ENCODE measurements at places on chromosomes 13 and 19.

- no peak for DNase-seq
These were observed 18.4 kb upstream of the EPHX3 start for GRCh38 chr19:15250640-15250993.

DNA sequence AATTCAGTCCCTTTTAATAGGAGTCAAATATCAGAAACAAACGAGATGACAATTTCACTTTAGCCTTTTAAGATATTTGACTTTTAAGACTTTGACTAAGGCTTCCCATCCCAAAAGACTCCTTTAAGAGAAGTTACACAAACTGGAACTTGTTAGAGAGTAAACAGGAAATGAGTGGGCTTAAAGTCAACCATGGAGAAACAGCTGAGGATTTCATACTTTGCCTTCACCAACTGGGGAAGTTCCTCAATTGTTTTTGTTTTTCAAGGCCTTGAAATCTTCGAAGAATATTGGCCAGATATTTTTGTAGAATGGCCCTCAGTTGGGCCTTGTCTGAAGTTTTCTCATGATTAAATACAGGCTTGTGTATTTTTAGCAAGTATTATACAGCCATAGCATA, 227.3 kb downstream of the POU4F1 start:
- DNase-seq = no peak

DNA sequence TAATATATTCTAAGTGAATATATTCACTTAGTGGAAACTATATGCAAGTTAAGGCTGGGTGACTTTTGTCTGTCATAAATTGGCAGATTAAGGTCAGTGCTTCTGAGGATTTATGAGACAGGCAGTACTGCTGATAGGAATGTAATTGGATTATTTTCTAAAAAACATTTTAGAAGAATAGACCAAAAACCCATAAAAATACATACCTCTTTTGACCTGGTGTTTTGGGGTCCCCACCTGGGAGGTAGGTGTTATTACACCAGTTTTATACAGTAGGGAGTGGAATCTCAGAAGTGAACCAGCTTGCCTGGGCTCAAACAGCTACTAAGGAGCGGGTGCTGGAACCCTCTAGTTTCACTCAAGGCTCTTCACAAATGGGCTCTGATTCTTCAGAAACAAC, 25.3 kb downstream of the COG3 start:
- DNase-seq = no peak

DNA sequence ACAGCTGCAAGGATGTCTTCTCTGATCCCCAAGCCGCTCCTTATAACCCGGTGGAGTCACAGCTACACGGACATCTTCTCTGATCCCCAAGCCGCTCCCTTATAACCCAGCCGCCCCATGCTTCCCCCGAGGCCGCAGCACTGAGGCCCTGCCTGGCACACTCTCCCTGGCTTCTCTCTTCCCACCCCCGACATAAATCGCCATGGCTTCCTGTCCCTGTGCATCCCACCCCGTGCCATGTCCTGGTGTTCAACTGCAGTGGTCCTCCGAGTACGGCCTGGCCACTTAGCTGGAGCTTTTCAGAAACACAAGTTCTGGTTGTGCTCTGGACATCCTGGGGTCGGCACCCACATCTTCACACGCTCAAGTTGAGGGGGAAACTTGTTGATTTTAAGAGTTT, 60.4 kb downstream of the RASA3 start:
- no peak for DNase-seq

DNA sequence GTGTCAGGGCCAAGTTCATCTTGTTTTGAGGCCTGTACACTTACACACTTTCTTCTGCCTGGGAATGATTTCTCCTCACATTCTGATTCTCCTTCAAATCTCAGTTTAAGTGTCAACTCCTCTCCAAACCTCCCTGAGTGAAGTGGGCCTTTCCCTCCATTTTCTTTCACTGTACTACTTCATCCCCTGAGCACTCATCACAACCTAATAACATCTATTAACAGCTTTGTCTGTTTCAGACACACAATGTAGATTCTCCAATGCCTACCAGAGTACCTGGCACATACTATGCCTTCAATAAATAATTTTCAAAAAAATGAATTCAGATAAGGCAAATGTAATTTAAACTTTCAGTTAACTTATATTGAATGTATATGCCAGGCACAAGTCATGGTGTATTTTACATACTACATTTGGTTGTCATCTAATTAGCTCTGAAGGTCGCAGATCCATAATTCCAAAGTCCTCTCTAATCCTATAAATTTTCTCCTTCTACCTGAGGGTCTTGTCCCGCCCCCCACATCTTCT, 357 bp upstream of the COG6 start:
- no peak for DNase-seq

DNA sequence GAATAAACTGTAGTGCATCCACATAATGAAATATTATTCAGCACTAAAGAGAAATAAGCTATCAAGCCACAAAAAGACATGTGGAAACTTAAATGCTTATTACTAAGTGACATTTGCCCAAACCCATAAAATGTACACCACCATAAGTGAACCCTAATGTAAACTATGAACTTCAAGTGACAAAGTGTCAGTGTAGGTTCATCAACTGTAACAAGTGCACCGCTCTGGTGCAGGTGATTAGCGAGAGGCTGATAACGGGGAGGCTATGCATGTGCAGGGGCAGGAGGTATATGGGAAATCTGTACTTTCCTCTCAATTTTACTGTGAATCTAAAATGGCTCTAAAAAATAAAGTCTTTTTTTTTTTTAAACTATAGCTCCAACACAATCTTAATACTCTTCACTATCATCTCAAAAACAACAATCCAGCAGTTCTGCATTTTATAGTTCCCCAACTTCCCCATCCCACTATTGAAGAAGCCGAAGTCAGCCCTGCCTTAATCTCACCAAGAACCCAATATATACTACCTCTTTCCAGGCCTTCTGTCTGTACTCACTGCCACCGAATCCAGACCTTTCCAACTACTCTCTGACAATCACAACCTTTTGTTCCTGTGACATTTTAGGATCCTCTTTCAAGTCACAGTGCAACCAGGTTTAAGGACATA, 22.6 kb downstream of the ELF1 start:
- no peak for DNase-seq

GRCh38 chr13:92739306-92739818, 487.2 kb upstream of the GPC6 start:
- DNase-seq = no peak

DNA sequence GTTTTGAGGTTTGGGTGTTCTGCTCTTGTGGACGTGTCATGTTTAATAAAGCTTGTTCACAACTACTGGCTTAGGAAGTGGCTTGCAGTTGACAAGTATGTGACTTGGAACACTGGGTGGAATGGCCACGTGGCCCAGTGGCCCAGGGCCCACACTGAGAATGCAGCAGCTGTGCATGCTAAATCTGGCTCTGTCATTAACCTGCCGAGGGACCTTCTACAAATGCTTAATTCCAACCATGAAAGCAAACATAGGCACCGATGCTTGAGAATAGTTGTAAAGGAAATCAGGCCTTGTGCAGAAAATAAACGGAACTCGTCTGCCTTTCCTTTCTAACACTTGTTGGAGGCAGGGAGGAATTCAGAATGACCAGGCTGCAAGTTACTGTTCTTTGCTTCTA, 11.6 kb upstream of the CLDN10 start:
- DNase-seq = no peak

GRCh38 chr13:99800951-99801350, 170.6 kb downstream of the ZIC5 start:
- no peak for DNase-seq

DNA sequence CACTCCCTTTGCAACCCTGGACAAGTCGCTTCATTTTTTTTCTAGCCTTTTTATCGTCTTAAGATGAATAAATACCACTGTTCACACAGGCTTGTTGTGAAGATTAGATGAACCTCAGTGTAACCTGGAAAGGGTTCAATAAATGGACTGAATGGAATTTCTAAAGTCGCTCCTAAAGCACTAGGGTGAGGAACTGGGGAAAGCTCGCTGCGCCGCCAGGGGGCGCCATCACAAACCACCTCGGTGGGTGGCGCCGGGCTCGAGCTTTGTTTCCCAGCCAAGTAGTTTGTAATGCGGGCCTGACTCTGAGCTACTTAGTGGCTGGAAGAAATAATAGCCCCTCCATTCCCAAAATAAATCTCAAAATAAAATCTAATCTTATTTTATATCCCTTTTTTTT, 2.2 kb upstream of the CEACAM6 start:
- no peak for DNase-seq

Data from ovary (tissue), 10 donors.